NCI-H187 (cell line): ENCODE measurements at places on chromosomes 2 and 18.

DNA sequence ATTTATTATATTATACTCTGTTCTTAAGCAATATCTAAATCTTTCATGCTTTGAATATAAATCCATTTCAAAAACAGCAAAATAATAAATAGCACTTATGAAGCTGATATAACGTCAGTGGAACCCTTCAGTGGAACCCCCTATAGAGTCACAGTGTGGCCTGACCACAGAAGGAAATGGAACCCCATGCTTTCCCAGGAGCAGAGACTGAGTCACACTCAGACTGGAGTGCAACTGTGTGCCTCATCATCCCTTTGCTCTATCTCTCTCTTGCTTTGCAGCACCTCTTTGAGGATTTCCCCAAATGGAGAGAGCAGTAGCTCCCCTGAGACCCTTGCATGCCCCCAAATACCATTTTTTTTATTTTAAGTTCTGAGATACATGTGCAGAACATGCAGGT lies 13.1 kb downstream of the NXPH2 start:
- DNase-seq = no peak

DNA sequence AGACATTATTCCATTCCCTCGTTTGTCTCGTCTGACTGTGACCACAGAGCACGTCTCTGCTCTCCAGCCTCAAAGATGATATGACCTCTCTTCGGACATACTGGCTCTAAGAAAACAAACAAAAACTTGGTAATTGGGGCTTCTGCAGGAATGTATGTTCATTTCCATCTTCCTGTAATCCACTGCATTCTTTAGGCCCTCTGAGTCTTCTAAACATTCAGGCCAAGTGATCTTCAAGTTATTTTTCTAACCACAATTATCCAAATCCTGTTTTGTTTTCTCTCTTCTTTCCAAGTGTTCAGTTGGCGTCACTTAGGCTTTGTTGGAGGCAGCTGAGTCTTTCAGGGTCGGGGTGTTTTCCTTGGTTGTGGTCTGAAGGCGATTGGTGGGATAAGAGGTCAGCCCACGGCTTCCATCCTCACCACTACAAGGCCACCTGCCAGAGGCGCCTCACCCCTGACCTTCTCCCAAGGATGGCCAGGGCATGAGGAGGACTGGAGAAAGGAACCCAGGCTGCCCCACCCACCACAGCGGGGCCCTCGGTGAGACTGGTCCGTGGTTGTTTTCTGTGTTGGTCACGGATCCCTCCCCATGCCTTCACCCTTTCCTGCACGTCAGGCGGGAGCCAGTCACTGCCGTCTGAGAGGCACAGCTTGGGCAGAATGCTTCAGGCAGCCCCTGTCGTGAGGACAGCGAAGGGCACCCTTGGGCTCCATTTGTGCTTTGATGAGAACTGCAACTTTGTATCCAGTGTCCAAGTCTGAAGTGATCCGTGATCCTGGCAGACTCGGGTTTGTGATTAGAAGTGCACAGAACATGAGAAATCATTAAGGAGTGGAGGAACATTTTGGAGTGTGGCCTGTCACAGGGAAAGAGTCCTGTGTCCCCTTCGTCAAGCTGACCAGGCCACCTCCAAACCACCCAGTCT lies 88.6 kb upstream of the FHL2 start:
- DNase-seq = no peak

GRCh38 chr2:150475479-150476250 lies 11.8 kb downstream of the RND3 start:
- DNase-seq = no peak

DNA sequence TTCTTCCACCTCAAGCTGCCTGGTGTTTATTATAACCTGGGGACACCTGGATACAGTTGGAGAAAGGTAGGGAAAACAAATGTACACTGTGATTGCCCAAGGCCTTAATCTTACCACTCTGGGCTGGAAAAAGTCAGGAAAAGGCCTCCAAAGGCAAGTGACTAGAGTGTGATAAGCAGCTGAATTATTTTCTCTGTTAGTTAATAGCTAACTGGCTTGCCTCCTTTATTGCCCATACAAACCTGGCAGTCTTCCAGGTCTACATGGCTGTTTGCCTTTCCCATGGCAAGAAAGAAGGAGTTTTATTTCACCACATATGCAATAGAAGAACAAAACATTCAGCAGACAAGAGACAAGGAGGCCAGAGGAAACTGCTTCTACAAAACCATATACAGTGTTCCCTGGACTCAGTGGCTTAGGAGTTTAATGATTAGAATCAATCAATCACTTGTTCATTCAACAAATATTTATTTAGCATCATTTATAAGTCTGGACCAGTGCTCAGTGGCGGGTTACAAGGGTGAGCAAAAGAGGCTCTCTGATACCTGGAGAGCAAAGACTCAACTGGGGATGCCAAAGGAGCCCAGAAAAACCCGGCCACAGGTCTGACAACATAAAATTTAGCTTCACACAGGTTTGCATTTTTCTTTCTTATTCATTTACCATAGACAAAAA lies 27.5 kb upstream of the SUCLG1 start:
- no peak for DNase-seq

DNA sequence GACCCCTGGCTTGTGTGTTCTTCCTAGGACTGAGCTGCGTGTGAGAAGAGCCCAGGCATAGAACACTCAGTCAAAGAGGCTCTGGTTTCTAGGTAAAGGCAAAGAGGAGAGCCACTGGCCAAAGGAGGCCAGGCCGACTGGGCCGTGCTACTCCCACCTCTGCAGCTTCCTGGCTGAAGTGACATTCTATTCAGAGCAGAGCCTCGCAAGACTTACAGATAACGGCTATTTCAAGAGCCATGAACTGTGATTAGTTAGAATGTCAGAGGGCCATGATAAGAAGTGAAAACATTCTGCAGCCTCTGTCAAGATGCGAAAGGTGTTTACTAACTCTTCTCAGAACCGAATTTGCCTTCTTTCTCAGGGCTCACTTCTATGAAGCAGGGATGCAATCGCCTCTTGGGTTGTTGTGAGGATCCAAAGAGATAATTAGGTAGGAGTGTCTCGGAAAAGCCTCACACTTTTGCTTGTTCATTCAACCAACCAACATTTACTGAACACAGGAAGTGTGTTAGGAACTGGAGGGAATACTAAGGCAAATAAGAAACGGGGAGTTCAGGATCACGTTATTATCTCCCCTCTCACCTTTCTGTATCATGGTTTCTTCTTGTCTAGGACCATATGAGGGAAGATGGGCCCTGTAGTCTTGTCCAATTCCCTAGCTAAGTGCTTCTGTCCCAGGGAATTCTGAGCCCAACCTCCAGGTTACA lies 3.4 kb upstream of the DNAJC5G start:
- no peak for DNase-seq

GRCh38 chr2:30269771-30270145 lies 38.4 kb downstream of the LBH start:
- DNase-seq = no peak

- no peak for DNase-seq
Observed at GRCh38 chr2:109218087-109218791, 89.2 kb downstream of the SH3RF3 start.

DNA sequence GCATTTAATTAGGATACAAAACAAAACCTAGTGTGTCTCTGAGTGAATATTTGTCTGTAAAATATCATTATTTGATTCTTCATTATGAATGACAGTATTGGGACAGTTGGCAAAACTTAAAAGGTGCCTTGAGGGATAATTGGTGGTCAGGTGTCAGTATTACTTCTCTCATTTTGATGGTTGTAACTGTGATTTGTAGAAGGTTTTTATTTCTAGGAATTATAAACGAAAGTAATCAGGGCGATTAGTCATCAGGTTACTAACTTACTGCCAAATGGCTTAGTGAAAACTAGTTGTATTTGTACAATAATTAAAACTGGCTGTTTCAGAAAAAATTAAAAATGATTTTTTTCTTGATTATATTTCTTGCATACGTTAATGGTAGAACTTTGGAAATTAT lies 117.6 kb downstream of the BIRC6 start:
- no peak for DNase-seq

- DNase-seq = no peak
Observed at GRCh38 chr18:2036086-2036485, 535.2 kb downstream of the METTL4 start.

- DNase-seq = no peak
Observed at GRCh38 chr2:235692671-235693171, 198.9 kb downstream of the AGAP1 start.

GRCh38 chr2:238893349-238894000 lies 45.6 kb downstream of the TWIST2 start:
- no peak for DNase-seq

- no peak for DNase-seq
Observed at GRCh38 chr2:187614756-187615155, 60.5 kb upstream of the TFPI start.

- no peak for DNase-seq
Observed at GRCh38 chr2:230898713-230899091, 26.3 kb downstream of the GPR55 start.

DNA sequence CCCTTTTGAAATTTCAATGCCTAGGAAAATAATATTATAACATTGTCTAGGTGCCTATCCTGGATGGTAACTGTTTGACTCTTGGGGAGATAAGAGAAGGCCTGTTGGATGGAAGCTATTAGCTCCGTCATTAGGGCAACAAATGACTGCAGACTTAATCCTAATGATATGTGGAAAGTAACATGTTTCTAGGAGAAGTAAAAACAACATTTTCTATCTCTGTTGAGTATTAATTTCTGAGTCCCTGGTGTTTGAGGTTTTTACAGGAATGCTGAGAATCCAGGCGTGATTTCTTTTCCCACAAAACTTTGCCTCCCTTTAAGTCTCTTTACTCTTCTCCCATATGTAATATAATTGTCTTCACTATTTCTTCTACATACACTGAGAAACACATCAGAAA lies 159.1 kb downstream of the GALNT1 start:
- no peak for DNase-seq

- DNase-seq = no peak
Observed at GRCh38 chr2:146982393-146982846, 862.4 kb upstream of the ACVR2A start.

GRCh38 chr2:241659150-241659739 lies 21.8 kb downstream of the ATG4B start:
- no peak for DNase-seq

GRCh38 chr2:223068071-223068470 lies 16.1 kb downstream of the KCNE4 start:
- no peak for DNase-seq

DNA sequence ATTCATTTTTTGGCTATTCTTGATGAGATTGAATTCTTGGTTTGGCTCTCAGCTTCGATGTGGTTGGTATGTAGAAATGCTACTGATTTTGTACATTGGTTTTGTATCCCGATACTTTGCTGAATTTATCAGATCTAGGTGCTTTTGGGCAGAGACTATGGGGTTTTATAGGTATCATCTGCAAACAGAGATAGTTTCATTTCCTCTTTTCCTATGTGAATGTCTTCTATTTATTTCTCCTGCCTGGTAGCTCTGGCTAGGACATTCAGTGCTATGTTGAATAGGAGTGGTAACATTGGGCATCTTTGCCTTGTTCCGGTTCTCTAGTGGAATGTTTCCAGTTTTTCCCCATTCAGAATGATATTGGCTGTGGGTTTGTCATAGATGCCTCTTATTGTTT lies 5.5 kb upstream of the TACR1 start:
- DNase-seq = no peak

DNA sequence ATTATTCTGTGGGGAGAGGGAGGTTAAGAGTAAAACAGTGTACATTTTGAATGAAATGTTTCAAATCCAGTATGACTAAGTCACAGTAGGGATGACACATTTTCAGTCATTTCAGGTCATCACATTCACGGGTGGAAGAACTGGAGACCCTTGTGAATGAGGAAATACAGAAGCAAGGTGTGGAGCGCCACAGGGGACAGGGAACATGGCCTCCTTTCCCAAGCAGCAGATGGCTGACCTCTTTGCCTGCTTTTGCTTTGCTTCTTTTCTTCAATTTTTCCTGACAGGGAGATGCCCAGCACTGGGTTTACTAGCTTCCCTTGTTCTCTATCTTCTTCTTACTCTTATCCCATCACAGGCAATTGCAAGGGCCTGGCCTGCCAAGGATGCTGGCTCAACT lies 278.9 kb upstream of the DLGAP1 start:
- DNase-seq = no peak

DNA sequence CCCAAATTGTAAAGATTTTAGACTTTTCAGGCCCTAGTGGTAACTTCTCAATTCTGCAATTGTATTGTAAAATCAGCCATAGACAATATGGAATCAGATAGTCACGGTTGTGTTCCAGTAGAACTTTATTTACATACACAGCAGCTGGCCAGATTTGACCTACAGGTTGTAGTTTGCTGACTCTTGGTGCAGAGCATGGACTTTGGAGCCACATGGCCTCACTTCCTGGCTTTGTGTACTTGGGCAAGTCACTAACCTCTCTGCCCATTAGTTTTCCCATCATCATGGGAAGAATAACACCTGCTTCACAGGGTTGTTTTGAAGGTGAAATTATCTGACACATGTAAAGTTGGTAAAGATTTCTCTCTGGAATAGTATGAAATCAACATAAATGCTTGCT lies 147.6 kb downstream of the TMEM200C start:
- no peak for DNase-seq

DNA sequence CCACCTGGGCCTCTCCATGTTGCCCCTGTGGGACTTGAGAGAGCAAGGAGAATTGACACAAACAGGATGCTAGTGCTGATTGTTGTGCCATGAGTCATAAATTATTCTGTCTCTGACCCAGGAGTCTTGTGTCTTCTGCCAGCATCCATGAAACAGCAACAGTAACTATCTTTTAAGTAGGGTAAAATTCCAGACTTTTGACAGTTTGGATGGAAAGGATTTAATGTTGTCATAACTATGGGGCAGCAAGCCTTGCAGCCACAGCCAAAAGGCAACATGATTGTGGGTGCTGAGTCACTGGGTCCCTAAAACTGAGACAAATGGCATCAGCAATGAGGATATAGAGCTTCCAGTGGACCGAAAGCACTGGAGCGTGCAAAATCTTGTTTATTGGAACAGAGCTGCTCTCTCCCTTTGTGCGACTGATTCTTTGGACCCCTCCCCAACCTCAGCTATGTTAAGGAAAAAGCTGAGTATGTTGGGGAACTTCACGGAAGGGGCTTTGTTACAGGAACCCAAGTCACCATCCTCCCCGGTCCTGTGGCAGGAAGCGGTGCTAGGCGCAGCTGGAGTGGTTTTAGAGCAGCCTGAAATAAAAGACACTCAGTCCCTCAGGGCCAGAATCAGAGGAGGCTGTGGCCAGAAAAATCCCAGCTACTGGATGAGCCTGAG lies 9.6 kb upstream of the ITPRIPL1 start:
- no peak for DNase-seq

- DNase-seq = no peak
Observed at GRCh38 chr18:56168049-56168781, 470.2 kb downstream of the TXNL1 start.

GRCh38 chr2:191515551-191515950 lies 162.4 kb upstream of the NABP1 start:
- no peak for DNase-seq

DNA sequence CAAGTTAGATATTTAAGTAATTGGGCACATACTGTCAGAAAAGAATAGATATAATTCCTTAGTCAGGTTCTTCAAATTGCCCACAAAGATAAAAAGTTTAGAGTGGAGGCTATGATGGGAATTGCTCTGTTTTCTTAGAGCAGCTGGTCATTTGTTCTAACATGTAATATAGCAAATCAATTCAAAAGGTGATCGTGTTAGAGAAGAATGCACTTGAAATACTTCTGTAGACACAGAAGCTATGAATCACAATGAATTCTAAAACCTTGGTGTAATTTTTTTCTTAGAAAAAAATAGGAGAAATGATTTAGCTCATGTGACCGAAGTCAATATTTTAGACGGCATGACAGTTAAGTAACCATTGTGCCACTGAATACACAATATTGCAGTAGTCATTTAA lies 918.1 kb upstream of the LRATD1 start:
- no peak for DNase-seq
